ENCODE measurements at places on chromosomes 12 and 14.

DNA sequence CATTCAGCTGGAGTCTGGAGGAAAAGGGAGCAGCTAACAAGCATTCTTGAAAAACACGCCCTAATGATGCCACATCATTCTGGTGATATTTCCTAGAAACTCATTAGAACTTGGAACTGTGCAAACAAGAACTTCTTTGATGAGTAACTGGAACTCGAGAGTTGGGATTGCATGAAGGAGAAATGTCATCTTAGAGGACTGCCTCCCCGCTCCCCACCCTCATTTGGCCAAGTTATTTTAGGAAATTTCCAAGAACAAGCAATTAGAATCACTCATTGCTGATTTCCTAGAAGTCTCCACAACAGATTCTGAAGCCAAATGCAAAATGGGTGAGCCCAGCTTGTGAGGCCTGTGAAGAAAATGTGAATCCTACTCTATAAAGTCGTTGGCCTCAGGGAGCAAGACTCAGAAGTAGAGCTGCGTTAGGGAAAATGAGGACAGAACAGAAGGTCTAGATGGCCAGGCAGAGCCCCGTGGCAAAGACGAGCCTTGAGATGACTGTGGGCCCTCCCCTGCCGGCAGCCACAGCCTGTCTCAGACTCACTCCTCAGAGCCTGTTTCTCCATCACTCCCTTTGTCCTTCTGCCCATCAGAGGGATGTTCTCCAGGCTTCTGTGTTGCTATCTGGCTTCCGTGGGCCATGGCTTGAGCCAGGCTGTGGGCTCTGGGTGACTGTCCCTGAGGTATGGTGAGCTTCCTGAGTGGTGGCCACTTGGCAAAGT, 38.4 kb downstream of the RTL1 start:
- no peak for DNase-seq

DNA sequence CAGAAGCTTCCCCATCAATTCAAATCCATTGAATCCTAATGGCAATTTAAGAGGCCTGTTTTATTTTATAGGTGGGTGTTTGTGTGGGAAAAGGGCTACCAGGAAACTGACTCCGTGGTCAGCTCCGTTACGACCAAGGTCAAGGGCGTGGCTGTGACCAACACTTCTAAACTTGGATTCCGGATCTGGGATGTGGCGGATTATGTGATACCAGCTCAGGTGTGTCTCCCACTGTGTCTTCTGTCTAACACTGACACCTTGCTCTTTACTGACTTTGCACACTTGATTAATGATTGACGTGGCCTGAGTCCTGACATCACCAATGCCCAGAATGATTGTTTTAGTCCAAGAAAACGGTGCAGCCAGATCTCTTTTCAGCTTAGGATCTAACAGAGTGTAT, 7.1 kb downstream of the P2RX4 start:
- no peak for DNase-seq

- peak; percentile 10 for DNase-seq
These were observed 75.2 kb downstream of the CMAS start for GRCh38 chr12:22121224-22121623.

- no peak for DNase-seq
These were observed 46.0 kb downstream of the VRK1 start for GRCh38 chr14:96843137-96843536.

GRCh38 chr12:24723759-24724158, 225.1 kb downstream of the BCAT1 start:
- no peak for DNase-seq

GRCh38 chr12:76883151-76883550, 4.3 kb upstream of the CSRP2 start:
- no peak for DNase-seq

DNA sequence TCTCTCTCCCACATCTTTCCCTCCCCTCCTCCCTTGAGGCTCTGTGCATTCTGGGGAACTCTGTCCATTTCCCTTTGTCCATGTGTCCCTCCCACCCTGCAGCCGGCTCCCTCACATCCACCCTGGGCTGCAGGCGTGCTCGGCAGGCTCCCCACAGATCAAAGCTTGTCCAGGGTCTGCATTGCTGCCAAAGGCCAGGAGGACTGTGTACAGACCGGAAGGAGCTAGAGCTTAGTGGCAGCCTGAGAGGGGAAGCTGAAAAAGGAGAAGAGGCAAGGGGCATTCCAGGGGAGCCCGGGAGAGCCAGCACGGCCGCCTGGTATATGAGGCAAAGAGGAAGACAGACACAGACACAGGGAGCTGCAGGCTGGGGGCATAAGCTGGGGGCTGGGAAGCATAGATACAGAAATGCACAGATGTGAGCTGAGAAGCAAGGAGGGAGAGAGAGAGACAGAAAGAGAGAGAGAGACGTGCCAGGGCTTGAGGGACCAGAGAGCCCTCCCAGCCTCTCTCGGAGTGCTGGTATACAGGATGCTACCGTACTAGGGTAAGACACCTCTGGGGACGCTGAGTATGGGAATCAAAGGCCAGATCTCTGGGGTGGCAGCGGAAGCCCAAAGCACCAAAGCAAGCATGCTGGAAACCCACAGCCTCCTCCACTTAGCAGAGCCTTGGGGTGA, 3.3 kb downstream of the CD4 start:
- no peak for DNase-seq

DNA sequence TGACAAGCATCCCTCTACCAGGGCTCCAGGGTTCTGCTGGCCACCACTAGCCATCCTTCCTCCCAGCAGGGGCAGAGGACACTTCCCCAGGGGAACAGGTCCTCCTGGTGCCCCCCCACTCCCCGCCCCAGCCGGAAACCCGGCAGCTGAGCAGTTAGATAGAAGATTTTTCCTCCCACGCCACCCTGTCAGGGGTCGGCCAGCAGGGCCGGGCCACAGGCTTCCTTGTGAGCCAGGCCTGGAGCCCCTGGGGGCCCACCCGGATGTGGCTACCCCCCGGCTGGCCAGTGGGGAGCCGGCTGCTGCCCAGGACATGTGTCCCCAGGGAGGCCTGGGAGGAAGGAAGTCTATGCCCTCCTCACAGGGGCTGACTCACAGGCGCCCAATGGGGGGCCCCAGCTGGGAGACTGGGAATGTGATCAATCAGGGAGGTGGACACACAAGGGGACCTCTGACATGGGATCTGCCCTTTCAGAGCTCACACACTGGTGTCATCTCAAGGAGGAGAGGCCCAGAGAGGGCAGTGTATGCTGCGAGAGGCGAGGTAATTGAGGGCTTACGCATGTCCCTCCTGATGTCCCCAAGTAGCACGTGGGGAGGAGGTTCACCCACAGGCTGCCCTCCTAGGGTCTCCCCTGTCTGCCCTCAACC, 4.2 kb downstream of the SH2B3 start:
- no peak for DNase-seq

DNA sequence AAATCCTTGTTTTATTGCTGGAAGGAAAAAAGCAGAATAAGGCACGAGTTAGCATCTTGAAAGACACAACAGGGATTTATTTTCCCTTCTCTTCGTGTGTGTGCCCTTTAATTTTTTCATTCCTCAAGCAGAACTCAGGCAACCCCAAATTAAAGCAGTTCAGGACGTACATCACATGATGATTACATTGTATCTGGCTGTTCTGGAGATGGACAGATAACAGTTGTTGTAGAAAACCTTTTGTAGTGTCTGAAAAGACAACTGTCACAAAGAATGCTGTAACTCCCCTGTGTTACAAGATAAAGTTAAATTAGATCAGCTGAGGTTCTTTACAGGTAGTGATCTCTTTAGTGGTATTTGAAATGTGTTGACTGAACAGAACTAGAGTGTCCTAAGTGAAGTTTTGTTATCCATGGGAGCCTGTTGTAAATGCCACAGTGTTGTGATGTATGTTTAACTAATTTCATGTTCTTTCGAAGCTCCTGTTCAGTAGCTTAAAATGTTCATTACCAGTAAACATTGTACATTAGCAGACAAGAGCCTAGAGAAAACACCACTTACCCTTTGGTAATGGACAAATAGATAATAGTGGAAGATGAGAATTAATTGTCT, 58.5 kb downstream of the TMTC2 start:
- no peak for DNase-seq

- no peak for DNase-seq
These were observed 34.3 kb upstream of the LTA4H start for GRCh38 chr12:96069511-96070231.

- DNase-seq, result no peak
These were observed 406.4 kb downstream of the ZFP36L1 start for GRCh38 chr14:68386446-68386845.

DNA sequence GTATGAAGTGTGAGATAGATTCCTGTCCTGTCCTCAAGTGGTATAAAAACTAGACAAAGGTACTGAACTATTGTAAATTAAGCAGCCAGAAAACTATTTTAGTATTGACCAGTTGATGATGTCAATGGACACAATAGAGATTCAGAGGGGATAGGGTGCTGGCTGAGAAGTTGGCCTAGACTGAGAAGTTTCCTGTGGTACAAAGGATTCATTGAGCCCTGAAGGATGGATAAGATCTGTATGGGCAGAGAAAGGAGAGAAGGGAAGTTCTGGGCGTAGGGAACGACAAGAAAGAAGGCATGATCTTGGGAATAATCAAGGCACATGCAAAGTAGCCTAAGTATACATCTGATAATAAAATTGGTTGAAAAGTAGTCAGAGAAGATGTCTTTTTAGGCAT, 44.6 kb downstream of the DAD1 start:
- DNase-seq, result no peak

DNA sequence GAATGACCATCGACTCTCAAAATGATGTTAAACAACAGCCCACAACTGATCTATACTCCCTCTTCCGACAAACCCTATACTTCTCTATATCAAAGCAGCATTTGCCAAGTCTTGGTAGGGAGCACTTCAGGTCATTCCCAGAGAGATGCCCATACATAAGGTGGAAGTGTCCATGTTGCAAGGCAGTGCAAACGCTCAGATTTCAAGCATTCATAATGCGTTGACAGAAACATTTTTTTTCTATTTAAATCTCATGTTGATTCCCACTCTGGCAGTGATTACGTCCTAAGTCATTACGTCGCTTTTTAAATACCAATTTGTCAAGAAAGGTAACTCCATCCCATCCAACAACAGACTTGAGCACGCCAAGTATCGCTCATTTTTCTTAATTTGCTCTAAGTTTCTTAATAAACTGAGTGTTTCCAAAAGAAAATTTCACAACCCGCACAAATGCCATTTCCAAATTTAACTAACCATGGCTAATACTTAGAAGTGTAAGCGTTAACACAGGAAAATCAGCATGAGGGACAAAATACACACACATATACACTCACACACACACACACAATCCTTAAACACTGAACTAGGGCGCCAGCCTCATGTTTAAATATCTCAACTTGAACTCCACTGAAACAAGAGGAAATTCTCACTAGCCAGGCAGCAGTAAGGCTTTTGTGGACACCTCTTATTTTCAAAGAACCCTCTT, 1.1 kb downstream of the GXYLT1 start:
- no peak for DNase-seq

- no peak for DNase-seq
These were observed 1.5 kb downstream of the BLOC1S1 start for GRCh38 chr12:55717011-55718007.

GRCh38 chr14:49585803-49586672, at the start of gene RPS29:
RPS29 (minus strand) TSS chr14:49586380; CDS start chr14:49586346, 34 bp downstream.
- peak; percentile 98 for DNase-seq

DNA sequence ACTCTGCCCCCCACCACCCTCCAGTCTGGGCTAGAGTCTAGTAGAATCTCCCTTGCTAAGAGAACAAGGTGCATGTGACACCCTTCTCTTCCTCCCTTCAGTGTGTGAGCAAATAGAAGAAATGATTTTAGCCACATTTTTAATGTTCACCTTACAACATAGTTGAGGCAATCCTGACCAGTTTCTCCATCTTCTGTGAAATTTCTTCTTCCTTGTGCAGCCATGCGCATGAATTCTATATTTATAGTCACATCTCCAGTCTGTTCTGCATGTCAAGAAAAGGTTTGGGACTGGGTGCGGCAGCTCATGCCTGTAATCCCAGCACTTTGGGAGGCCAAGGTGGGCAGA, 9.5 kb upstream of the LTA4H start:
- no peak for DNase-seq

- DNase-seq, result no peak
These were observed 21.1 kb downstream of the GSC start for GRCh38 chr14:94748667-94749347.

GRCh38 chr14:71618716-71619115, 313.5 kb upstream of the RGS6 start:
- no peak for DNase-seq

DNA sequence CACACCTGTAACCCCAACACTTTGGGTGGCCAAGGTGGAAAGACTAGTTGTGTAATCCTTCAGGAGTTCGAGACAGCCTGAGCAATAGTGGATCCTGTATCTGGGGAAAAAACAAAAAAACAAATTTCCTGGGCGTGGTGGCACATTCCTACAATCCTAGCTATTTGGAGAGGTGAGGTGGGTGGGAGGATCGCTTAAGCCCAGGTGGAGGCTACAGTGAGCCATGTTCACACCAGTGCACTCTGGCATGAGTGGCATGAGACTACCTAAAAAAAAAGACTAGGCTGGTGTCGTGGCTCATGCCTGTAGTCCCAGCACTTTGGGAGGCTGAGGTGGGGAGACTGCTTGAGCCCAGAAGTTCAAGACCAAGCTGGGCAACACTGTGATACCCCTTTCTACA, 17.2 kb downstream of the PTGES3 start:
- DNase-seq, result no peak

DNA sequence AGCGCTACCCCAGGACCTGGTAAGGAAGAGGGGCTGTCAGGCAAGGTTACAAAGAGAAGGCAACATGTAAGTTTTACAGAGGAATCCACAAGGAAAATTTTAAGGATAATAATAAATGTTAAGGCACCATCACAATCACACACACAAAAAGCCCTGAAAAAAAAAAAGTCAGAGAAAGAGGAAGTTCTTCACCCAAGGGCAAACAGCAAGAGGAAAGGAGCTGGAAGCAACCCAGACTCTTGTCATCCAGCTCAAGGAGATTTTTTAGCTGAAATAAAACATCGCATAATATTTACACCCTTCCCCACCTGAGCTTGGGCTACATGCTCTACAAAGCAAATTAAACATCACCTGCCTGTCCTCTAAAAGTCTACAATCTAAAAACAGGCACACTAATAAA, 9.5 kb downstream of the SPTB start:
- no peak for DNase-seq
